Stimulated activated CD4-positive, alpha-beta T cell treated with anti-CD3 and anti-CD28 coated beads, TNF-alpha, amount 100 ng/mL, for 1 hour (primary cell): ENCODE measurements at places on chromosomes 12 and 14.

- DNase-seq, result no peak
Measured at GRCh38 chr14:71566276-71566675, 366.0 kb upstream of the RGS6 start.

- DNase-seq, result no peak
Measured at GRCh38 chr14:97539411-97539795, 742.2 kb downstream of the VRK1 start.

GRCh38 chr12:130832561-130833209 is 6.4 kb downstream of the STX2 start:
- DNase-seq, result no peak

GRCh38 chr14:73476451-73476931 is 14.2 kb upstream of the RIOX1 start:
- no peak for DNase-seq

DNA sequence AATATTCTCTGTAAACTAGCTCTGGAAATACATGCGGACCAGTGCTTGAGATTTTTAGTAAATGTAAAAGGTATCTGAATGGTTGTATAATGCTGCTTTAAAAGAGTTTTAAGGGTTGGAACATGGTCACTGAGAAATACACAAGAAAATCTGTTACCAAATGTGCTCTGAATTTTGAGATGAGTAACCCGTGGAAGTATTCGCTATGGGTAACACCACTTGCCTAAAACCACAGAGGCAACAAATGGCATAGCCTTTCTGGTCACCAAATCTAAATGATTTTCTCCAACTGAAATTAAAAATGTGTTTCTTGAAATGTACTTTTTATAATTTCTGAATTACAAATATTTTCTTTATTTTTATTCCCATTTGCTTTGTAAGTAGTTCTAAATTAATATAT is 745.7 kb downstream of the DIO2 start:
- no peak for DNase-seq

DNA sequence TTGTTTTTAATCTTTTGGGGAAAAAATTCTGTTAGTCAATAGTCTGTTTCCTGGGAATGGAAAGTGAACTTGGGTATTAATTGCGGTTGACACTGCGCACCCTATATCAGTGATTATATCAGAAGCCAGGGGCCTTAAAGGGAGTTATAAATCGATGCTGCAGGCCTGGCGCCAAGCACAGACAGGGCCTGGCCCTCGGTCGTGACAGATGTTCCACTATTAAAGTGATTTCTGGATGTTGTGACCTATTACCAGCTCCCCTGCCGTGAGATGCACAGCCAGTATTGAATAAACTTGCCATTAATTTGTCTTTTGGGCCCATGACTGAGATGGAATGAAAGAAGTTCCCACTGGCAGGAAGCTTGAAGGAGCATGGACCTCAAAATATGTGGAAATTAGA is 45.1 kb upstream of the KITLG start:
- no peak for DNase-seq

DNA sequence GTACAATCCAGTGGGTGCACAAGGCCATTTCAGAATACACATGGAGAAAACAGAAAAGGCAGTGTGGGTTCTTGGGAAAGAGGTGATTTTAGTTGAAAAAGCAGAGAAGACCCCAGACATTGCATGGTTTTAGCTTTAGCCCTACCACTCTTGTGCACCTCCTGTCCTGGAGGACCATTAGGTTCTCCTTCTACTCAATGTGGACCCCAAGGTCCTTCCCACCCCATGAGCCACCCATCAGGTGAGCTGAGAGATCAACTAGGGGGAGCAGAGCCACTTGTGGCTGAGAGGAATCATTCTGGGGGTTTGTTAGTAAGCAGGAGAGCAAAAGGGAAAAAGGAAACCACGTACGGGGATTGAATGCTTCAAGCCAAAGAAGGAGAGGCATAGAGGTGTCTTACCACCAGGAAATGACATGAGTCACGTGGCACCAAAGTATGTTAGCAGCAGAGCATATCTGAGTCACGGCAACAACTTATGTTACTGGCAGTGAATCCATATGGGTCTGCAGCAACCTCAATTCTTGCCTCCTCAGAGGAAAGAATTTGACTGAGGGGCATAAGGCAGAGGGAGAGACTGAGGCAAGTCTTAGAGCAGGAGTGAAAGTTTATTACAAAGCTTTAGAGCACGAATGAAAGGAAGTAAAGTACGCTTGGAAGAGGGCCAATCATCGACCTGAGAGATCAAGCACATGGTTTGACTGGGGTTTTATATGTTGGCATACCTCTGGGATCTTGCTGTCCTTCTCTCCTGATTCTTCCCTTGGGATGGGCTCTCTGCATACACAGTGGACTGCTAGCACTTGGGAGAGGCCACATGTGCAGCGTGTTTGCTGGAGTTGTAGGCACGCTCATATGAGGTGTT is 73.9 kb downstream of the HSD17B6 start:
- no peak for DNase-seq

GRCh38 chr12:12357719-12358461 is 1.0 kb downstream of the BORCS5 start:
- no peak for DNase-seq

GRCh38 chr14:54797556-54797955 is 105.1 kb downstream of the GCH1 start:
- no peak for DNase-seq

GRCh38 chr12:120474616-120474960 is 5.0 kb upstream of the SRSF9 start:
- DNase-seq, result no peak

- DNase-seq, result no peak
Measured at GRCh38 chr12:123608182-123608581, 6.3 kb downstream of the DDX55 start.

- no peak for DNase-seq
Measured at GRCh38 chr14:102966681-102967505, 44.4 kb downstream of the AMN start.

- no peak for DNase-seq
Measured at GRCh38 chr14:79605849-79606248, 605.5 kb downstream of the DIO2 start.

- no peak for DNase-seq
Measured at GRCh38 chr12:109770104-109770860, 56.7 kb downstream of the FAM222A start.

- DNase-seq, result no peak
Measured at GRCh38 chr14:102277874-102278630, 26.9 kb downstream of the MOK start.

GRCh38 chr12:111747333-111747732 is 19.4 kb upstream of the ALDH2 start:
- DNase-seq, result no peak

DNA sequence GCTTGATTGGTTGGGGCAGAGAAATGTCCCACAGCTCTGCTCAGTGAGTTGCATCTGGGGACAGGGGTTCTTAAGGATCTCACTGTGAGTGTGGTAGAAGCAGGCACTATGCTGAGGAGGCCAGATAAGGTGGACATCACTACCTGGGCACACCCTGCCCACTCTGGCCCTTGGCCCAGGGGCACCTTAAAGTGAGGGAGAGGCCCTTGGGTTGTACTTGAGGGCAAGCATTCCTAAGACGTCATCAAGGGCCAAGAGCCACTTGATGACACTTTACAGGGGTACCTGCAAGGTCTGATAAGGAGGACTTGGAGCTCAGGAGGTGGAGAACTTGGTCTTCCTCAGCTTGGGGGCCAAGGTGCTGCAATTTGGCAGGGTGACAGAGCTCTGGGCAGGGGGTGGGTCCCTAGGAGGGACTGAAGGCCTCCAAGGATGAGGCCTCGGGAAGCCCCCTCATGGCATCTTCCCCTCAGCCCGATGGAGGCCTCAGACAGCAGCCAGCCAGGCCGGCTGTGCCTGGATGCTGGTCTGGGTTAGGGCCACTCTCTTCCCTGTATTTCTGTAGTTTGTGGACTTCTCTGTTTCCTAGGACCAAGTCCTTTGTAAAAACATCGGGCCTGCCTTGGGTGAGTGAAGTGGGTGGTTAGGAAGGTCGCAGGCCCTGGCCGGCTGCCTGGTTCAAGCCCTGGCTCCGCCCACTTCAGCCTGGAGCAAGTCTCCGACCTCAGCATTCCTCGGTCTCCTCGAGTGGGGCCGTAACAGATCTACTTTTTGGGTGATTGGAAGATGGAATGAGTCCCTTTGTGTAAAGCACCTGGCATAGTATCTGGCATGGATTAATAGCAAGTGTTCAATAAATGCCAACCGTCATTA is 24.8 kb downstream of the GPR68 start:
- no peak for DNase-seq

DNA sequence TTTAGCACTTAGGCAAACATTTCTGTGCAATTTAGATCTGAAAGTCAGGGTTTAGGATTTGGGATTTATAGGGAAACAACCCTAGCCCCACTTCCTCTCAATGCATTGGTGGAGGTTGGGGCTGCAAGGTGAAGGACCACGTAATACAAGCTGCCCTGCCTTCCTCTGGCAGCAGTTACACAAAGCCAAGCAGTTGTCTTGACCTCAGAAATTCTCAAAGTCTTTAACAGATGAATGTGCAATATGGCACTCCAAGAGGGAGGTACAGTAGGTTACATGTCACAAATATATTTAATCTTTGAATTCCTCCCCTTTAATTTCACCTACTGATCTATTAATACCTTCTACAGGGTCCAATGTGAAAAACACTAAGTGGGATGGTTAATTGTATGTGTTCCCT is 23.9 kb downstream of the IFNG-AS1 start:
- no peak for DNase-seq

DNA sequence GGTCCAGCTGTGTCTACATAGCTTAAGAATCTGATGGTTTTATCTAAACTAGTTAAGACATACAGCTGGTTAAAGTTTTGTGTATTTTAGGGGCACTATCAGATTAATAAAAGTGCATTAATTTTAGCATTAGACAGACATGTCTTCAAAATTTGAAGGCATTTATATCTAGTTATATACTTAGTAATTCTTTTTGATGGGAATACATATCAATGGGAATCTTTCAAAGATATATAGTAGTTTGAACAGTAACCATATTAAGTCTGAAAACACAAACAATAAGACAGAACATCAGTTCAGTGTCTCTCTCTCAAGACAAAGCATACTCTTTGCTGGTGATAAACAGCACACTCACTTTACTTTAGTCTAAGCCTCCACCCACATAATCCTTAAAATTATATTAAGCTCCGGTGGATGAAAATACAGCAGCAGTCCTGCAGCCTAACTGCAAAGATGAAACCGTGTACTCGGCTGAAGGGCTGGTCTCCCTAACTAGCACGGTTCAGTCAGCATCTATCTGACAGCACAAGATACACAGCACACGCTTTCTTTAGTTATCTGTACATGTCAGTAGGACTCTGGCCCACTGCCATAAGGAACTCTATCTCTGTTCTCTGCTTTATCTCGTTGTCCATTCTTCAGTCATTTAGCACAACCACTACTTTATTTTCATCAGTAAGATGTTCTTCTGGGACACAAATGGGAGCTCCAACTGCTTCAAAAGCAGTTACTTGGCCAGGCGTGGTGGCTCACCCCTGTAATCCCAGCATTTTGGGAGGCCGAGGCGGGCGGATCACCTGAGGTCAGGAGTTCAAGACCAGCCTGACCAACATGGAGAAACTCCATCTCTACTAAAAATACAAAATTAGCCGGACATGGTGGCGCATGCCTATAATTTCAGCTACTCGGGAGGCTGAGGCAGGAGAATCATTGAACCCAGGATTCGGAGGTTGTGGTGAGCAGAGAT is 80.5 kb downstream of the MED13L start:
- DNase-seq, result no peak

DNA sequence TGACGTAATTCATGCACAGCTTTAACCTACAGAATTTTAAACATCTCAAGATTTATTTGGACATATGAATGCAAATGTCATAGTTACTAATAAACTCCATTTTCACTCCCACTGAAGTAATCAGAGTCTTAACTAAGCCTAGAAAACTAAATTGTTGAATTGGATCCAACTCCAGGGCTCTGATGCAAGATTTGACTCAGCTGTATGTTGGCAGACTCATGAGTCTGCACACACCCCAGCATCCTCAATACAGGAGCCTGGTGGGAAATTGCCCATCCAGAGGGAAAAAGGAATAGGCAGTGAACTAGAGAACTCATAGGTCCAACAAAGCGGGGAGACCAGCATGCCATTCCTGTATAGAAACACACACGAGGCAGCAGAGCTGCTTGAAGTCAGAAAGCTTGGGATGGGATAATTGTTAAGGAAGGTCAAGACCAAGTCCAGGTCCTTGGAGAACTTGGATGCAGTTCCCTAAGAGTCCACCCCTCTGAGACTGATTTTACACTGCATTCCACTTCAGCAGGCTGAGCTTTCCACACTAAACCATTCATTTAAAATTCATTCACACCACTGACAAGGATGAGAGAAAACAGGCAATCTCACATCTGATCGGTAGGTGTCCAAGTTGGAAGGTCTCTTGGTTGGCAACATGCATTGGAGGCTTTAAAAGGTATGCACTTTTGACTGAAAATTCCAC is 14.4 kb downstream of the TMTC1 start:
- DNase-seq, result no peak

DNA sequence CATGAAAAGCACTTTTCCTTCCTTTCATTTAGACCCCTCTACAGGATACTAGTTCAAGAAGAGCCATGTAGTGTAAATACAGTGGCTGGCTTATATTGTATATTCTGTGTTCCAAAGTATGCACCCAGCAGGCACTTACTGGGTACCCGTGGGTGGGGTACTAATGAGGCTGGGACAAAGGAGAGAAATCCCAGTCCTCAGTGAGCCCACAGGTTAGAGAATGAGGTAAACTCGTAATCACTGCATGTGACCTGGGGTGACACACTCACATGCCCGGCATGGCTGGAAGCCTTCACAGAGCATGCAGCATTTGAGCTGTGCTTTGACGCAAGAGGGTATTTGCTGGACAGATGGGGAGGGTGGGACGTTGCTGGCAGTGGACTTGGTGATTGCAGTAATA is 17.1 kb downstream of the SLC24A4 start:
- DNase-seq, result no peak

- no peak for DNase-seq
Measured at GRCh38 chr12:105464406-105464805, 133.9 kb downstream of the C12orf75 start.

DNA sequence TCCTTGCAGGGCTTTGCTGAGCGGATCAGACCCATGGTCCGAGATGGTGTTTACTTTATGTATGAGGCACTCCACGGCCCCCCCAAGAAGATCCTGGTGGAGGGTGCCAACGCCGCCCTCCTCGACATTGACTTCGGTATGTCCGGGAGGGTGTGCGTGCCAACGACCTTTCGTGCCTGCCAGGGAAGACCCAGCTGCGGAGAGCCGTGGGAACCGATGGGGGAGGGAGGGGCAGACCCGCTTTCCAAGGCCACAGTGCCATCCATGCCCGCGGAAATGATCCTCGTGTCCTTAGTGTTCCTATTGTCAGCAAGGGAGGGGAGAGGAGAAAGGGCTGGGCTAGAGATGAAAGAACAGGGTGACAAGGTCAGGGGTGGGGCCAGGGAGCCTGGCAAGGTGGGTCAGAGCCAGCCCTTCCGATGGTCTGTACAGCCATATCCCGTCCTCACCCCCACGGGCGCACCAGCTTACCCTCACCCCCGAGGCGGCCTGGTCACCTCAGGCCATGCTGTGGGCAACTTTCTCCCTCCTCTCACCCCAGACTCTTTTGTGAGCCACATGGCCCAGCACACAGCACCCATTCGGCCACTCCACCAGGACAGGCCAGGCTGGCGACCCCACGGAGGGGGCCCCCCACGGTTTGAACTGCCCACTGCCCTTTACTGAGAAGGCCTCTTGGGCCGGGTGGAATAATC is 11.7 kb upstream of the SIVA1 start:
- DNase-seq, result no peak

GRCh38 chr14:101289230-101289690 is 272.0 kb upstream of the DIO3 start:
- no peak for DNase-seq
